Transverse colon (tissue), 4 donors: ENCODE measurements at places on chromosomes 12 and 14. TPM values are rescaled to one million over a fixed set of nuclear protein-coding genes. Genes with fewer than 3 reads are reported as not detected.

- peak; percentile 24 for DNase-seq
These were observed 189.7 kb downstream of the TTC7B start for GRCh38 chr14:90626550-90626949.

DNA sequence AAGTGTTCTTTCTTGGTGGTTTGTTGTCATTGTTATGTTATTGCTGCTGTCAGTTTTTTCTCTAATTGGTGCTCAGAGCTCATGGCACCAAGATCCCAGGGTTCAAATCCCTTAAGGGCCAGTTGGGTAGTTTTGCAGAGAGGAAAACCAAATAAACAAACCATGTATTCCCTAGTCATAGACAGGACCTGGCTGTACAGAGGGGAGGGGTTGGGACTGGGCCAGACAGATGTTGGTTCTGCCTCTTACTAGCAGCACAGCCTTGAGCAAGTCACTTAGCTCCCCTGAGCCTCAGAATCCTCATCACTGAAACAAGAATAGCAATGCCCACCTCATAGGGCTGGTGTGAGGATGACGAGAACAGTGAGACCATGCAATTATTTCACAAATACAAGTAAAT is 53.4 kb downstream of the LTBP2 start:
- DNase-seq, result no peak

The OTUB2 gene
- 2.7 TPM for total RNA-seq

The TTC6 gene
- 3.8 TPM for total RNA-seq

DNA sequence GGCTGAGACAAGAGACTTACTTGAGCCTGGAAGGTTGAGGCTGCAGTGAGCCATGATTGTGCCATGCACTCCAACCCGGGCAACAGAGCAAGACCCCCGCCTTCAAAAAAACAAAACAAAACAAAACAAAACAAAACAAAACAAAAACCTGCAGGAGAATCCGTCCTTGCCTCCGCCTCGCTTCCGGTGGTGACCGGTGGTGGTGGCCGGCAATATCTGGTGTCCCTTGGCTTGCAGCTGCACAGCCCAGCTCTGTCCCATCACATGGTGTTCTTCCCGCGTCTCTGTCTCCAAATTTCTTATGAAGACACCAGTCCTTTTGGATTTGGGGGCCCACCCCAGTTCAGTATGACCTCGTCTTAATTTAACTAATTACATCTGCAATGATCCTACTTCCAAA is 10.0 kb downstream of the SMIM41 start:
- no peak for DNase-seq

DNA sequence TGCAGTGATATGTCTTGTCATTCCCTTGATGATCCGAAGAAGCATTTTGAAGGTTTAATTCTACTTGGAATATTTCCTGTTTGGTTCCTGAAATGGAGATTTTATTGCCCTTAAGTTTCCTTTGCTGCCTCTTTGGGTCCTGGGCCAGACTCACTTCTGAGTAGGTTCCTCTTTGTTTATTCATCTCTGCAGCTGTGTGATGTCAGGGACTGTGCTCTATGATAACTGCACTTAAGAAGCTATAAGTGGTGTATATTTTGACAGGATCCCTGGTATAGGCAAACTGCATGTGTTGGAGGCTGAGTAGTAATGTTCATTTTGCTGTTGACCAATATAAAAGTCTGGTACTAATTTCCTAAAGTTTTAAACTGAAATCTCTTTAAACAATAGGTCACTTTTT is at the start of gene KLRC4:
Gene KLRC4, minus strand, starts transcription at position 366 of the 400 bp plus-strand sequence. Its CDS starts 182 bp downstream, at position 184.
- no peak for DNase-seq

GRCh38 chr12:101925935-101926334 is 48.6 kb downstream of the DRAM1 start:
- DNase-seq, result no peak

DNA sequence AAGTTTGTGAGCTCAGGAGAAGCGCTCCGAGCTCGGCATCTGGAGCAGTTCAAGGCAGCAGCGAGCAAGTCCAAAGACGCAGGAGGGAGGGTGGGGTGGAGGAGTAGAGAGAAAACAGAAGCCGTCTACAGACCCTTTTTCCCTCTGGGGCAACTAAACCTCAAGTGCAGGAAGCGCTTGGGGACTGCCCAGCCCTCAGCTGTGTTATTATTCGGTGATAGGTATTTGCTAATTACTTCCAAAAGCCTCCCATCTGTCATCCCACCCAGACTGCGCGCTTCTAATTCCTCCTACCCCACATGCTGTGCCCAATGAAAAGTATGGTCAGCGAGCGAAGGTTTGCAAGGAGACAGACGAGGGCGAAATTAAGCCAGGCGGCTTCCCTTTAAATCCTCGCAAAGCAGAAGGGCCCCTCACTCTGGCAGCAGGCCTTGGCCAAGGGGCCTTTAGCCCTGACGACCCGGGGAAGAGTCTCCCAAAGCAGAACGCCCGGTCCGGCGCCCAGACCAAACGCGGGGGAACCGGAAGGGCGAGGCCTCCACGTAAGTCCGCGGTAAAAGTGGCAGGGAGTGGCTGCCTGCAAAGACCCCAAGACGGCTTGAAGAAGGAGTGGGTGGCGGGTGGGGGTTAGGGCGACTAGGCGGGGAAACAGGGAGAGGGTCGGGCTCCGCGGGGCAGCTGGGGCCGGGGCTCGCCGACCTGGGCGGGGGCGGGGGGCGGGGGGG is 507 bp upstream of the CD9 start:
- DNase-seq, result peak; percentile 76

GRCh38 chr12:12590961-12591360 is 20.7 kb upstream of the CREBL2 start:
- no peak for DNase-seq

- no peak for DNase-seq
These were observed 777.9 kb downstream of the FSCB start for GRCh38 chr14:43729143-43729542.

DNA sequence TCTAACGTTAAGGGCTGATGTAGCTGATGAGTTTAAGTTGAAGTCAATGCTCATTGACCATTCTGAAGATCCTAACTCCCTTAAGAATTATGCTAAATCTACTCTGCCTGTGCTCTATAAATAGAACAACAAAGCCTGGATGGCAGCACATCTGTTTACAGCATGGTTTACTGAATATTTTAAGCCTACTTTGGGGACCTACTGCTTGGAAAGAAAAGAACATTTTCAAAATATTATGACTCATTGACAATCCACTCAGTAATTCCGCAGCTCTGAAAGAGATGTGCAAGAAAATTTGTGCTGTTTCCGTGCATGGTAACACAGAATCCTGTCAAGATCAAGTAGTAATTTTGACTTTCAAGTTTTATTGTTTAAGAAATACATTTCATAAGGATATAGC is 35.0 kb upstream of the NAV3 start:
- no peak for DNase-seq
